Left renal cortex interstitium (tissue), 4 donors: ENCODE measurements at places on chromosomes 3 and 15. TPM values are rescaled to one million over a fixed set of nuclear protein-coding genes. Genes with fewer than 3 reads are reported as not detected.

DNA sequence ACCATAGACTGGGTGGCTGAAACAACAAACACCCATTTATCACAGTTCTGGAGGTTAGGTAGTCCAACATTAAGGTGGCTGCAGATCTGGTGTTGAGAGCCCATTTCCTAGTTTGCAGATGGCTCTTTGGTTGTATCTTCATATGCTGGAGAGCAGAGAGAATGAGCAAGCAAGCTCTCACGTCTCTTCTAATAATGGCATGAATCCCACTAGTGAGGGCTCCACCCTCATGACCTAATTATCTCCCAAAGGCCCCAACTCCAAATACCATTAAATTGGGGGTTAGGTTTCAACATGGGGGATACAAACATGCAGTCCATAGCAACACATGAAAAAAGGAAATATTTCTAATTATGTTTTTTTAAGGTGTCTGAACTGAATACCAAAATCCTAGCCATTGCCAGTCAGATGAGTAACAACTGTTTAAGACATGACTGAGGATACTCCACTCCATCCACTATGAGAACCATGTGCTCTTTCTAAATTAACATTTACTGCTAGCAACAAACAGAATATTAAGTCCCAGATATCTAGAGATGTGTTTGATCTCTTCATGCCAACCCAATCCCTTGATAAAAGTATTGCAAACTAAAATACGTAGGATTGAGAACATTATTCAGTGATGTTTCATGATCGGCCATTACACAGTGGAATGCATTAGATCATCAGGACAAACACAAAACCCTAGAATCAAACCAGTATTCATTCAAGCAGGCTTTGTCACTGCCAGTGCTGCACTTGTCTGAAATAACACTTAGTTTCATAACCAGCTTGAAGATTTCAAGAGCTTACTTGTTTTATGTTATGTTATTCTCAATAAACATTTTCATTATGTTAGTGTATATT is 340.3 kb downstream of the SLC9A9 start:
- DNase-seq, result no peak

DNA sequence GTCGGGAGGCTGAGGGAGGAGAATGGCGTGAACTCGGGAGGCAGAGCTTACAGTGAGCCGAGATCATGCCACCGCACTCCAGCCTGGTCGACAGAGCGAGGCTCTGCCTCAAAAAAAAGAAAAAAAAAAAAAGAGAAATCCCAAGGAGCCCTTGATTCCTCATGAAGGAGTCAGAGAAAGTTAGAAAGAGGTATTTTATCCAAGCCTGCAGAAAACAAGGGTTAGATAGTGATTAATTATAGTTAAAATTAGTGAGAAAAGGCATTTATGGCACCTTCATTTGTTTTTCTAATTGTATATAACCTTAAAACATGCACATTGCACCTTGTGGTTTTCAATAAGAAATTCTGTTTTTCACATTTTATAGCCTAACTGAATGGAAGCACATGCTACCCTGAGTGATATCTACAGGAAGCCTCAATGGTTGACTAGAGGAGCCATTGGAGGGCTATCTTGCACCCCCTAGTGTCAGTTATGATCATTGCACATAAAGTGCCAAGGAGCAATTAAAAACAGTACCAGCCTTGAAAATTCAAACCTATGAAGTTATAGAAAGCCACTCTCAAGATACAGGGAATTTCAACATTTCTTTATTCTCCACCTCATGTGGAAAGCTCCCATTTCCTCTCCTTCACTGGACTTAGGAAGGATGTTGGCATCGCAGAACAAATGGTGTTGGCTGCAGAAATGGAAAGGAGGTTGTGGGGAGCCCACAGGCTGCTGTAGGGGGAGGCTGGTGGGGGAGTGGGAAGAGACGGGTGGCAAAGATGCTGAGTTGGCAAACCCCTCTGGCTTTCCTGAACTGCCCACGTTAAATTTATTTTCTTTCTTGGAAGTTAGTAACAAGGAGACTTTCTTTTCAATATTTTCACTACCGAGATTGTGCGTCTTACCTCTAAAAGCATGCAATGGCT is 48.5 kb downstream of the ITGA11 start:
- no peak for DNase-seq

DNA sequence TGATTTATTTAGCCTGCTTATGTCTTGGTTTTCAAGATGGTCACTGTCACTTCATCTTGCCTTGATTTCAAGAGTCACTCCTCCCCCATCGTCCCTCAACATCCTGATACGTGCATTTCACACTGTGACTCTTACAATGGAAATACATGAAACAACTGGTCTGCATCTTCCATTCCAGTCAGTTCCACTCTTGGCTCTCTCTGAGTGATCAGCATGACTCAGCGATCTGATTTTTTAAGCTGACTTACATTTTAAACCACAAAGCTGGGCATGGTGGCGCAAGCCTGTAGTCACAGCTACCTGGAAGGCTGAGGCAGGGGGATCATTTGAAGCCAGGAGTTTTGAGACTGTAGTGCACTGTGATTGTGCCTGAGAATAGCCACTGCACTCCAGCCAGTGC is 271.2 kb upstream of the ROPN1 start:
- no peak for DNase-seq

DNA sequence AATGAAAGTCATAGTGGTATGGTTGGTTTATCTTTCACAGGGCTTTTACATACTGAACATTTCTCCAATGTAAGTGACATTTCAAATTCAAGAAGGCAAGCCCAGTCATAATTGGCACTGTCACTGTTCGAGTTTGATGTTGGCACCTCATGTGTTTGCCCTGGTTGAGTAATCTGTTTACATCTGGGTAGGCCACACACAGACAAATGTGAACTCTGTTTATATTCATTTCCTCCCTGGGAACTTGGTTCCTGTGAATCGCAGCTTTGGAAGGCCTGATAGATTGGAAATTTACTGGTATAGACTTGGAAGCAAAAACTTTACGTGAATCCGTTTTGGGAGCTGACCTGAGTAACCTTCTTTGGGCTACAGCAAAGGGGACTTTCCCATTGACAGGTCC is 395.2 kb upstream of the AZI2 start:
- no peak for DNase-seq

GRCh38 chr3:45682311-45682710 is 6.9 kb upstream of the SACM1L start:
- no peak for DNase-seq

DNA sequence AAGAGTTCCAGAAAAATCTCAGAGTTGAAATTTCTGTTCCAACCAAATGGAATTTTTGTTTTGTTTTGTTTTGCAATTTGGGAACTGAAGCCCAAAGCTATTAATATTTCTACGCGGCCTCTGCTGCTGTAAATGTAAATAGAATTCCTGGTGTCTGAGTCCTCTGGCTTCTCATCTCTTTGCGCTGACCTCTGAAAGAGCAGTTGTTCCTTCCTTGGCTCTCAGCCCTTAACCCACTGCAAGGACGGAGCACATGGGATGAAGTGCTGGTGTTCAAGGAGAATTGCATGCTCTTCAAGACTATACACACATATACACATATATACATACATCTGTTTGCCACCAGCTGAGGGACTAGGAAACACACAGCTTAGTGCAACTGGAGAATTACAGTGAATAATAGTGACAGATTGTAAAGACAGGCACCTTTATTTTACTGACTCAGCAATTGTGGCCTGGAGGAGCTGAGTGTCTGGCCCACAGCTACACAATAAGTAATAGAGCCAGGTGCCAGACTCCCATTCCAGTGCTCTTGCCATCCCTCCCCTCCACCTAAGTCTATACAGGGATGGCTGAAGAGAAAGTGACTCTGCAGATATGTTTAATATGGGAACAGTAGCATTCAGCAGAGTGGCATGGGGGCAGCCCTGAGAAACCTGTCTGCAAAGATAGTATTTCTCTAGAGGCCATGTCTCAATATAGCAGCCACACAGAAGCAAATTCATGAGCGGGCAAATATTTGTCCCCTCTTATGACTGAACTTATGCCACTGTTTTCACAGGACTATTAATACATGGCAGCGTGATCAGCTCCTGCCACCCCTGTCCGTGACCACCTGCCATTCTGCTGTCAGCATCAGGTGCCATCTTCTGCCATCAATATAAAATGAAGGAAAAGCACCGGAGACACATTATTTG is 42.3 kb downstream of the NEK10 start:
- no peak for DNase-seq

- DNase-seq, result no peak
These were observed 114.4 kb downstream of the TPRG1 start for GRCh38 chr3:189286188-189286587.

DNA sequence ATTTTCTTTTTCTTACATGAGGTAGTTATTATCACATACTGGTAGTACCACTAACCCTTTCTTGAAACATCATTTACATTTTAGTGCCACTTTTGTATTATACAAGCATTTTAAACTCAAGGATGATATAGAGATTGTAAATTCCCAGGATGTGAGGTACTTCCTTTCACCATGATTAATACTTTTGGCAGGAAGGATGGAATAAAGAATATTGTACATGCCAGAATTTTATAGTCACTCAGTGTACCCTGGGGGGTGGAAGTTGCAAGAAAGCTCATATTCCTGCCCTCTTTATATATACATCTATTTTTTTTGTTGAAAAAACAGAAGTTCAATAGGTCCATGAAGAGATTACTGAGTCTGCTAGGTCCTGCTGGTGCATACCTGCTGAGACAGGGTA is 141.0 kb upstream of the PLSCR5 start:
- DNase-seq, result no peak

- DNase-seq, result no peak
These were observed 131.2 kb upstream of the TGFBR2 start for GRCh38 chr3:30475038-30475808.

DNA sequence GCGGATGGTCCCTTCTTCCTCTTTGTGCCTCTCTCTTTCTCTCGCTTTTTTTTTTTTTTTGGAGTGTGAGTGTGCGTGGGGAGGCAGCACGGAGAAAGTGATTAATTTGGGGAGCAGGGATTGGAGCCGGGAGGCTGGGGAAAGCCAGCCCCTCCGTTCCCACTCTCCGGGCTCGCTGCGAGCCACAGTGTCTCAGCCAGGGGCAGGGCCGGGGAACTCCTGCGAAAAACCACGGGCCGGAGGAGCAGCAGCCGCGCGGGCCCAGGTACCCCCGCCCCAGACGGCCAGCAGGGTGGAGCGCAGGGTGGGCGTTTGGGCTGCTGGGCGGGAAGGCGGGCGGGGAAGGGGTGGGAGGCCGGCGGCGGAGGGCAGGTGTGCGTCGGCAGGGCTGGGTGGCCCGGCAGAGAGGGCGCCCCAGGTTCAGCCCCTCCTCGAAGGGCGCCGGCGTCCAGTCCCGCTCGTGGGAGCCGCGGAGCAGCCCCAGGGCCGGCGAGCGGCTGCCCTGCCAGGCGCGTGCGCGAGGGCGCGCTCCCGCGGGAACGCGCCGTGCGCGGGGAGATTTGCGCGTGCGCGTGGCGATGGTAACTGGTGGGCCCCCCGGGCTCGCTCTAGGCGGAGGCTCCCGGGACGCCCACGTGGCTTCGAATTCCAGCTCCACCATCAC is 1.4 kb downstream of the CHL1 start:
- no peak for DNase-seq

- no peak for DNase-seq
These were observed 31.2 kb downstream of the C3orf20 start for GRCh38 chr3:14706096-14706495.

- DNase-seq, result no peak
These were observed 59.3 kb downstream of the CYP11A1 start for GRCh38 chr15:74307827-74308811.

- DNase-seq, result no peak
These were observed 55.8 kb upstream of the LMCD1 start for GRCh38 chr3:8445861-8446260.

- no peak for DNase-seq
These were observed 625.4 kb upstream of the TBL1XR1 start for GRCh38 chr3:177822681-177823096.

GRCh38 chr3:13040361-13041074 is 32.7 kb downstream of the IQSEC1 start:
- DNase-seq, result no peak

GRCh38 chr15:50519740-50520425 is 26.6 kb downstream of the USP50 start:
- DNase-seq, result no peak

GRCh38 chr3:171257251-171258203 is 202.7 kb downstream of the TNIK start:
- no peak for DNase-seq

DNA sequence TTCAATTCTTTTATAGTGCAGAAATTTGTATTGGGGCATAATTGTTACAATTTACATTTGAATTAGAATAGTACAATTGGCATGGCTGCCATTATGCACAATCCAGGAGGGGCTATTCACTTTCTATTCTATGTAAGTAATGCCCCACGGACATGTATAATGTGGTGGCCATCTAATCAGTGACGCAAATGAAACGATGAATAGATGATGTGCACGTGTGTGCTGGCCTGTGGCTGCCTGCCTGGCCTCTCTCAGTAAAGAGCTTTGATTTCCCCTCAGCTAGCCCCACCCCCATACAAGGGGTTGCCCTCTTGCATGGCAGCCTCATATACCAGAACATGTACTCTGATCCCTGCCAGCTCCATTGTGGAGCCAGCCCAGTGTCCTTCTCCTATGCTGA is 86.5 kb downstream of the BOC start:
- no peak for DNase-seq

DNA sequence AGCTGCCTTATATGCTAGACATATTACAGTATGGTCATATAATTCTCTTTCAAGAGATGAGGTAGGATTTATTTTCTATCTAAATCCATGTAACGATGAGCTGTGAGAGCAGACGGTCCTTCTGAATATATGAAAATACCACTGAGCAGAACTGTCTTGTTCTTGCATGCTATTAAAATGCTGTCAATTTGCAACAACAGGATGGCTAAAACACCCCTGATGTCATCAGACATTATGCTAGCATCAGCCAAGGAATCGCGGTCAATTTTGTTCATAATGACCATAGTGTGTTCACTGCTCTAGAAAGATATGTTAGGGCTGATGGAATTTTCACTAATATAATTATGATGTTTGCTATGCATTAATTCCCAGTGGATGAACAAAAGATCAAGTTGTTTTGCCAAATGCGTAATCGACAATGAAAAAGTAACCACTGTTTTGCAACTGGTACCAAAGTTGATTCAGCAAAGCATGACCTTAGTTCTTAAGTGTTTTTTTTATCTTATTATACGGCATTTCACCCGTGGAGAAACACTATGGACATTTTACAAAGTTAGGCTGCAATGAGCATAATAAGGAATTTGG is 765.4 kb upstream of the NR2F2 start:
- no peak for DNase-seq

GRCh38 chr3:98655666-98656065 is 62.3 kb upstream of the CPOX start:
- no peak for DNase-seq

- no peak for DNase-seq
These were observed 73.3 kb upstream of the PYGO1 start for GRCh38 chr15:55661428-55661827.

Gene CYP1A1
- polyA plus RNA-seq, result not detected

Gene RBP2
- 0.44 TPM for polyA plus RNA-seq

Gene CD276
- polyA plus RNA-seq, result 188 TPM

Gene VIPR1
- polyA plus RNA-seq, result 2.7 TPM

Gene LMAN1L
- polyA plus RNA-seq, result not detected

Gene GLDN
- 0.19 TPM for polyA plus RNA-seq

Gene MTFMT
- 13.4 TPM for polyA plus RNA-seq

Gene CFAP92
- polyA plus RNA-seq, result 2.0 TPM

Gene WDR72
- 94.0 TPM for polyA plus RNA-seq

Gene ZMAT3
- polyA plus RNA-seq, result 8.6 TPM
